ENCODE measurements at places on chromosomes 5 and 9. TPM values are rescaled to one million over a fixed set of nuclear protein-coding genes. Genes with fewer than 3 reads are reported as not detected.

GLDC gene
- 0.72 TPM for total RNA-seq

DMRT3 gene
- total RNA-seq: not detected

KCNIP1 gene
- not detected for total RNA-seq

GPR151 gene
- total RNA-seq: not detected

LEAP2 gene
- total RNA-seq: under 0.01 TPM

TLE4 gene
- 49.2 TPM for total RNA-seq

FUT7 gene
- not detected for total RNA-seq

ZBED3 gene
- total RNA-seq: 4.7 TPM

STPG3 gene
- total RNA-seq: 0.36 TPM

RANBP17 gene
- total RNA-seq: 4.0 TPM

SLC46A2 gene
- total RNA-seq: under 0.01 TPM

MEIKIN gene
- total RNA-seq: not detected

- DNase-seq: peak; percentile 65
These were observed 302.1 kb upstream of the IRX4 start for GRCh38 chr5:2184563-2185540.

DNA sequence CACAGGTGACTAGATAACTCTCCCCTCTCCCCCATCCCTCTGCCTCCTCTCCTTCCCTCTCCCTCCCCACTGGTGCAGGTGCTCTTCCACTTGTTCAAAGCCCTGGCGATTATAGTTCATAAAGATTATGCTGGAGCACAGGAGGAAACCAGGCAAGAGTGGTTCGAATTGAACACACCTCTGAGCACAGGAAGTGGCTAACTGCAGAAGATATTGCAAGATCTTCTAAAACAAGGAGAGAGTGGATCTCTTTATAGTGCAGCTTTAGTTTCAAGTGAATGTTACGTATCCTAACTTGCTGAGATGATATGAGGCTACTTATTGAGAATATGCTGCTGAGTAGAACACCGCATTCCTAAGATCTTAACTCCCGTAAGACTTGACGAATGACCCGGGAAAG is 178.4 kb downstream of the GOLPH3 start:
- DNase-seq: no peak

DNA sequence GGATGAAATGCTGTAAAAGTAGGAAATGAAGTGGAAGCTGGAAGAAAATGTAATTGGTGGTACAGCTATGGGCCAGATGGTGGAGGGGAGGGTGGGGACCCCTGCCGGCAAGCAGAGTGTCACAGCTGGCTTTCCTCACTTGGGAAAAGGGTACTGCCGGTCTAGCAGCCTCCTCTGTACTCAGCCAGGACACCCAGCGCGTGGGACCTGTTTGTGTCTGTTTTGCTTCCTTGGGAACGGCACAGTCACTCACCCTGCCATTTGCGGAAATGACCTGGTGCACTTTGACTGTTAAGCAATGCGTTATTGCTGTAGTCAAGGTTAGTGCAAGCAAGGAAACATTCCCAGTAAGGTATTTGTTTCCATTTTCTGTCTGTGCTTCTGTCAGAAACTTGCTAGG is 10.1 kb downstream of the TMEM252 start:
- no peak for DNase-seq

DNA sequence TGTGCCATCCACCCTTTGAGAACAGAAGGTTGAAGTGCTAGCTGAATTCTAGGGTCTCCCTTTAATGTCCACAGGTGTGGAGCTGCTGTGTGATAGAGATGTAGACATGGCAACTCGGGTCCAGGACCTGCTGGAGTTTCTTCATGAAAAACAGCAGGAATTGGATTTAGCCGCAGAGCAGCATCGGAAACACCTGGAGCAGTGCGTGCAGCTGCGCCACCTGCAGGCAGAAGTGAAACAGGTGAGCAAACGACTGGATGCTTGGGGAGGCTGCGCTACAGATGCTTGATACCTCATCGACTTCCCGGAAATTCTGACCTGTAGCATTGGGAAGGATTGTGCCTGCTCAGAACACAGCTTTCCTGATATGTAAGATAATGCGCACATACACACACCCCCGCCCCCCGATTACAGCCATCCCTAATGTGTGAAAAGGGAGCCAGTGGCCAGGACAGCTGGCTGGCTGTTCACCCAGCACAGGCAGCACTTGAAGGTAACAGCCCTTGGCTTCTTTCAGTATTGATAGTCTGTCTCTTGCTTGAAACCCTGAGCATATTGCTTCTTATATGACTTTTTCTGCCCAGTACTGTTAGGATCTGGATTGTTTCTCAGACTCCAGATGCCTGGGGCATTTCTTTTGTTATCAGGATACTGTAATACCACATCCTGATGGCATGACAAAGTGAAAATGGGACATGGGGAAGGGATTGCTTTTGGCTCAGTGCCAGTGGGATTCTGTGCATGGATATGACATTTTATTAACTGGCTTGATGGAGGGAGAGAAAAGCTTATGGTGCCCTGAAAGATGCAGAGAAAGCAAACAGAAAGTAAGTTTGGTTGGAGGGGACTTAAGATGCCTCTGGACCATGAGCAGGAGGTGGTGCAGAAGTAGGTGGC is 216.8 kb upstream of the OTULINL start:
- DNase-seq: no peak

DNA sequence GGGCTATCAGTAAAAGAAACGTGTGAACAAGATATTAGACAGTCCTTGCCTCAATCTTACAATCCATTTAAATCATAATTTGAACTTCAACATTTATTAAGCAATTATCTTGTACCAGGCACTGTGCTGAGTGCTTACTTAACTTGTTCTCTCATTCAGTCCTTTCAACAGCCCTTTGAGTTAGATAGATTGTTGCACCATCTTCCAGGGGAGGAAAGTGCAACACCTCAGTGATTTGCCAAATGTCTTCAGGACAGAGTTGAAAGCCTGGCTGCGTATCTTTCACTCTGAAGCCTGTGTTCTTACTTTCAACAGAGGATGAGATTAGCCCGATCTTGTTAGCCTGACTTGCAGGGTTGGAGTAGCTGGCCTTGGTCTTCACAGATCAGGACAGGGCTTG is 34.2 kb upstream of the SUB1 start:
- no peak for DNase-seq

- DNase-seq: no peak
These were observed 328.8 kb downstream of the PRELID2 start for GRCh38 chr5:145506185-145506850.

DNA sequence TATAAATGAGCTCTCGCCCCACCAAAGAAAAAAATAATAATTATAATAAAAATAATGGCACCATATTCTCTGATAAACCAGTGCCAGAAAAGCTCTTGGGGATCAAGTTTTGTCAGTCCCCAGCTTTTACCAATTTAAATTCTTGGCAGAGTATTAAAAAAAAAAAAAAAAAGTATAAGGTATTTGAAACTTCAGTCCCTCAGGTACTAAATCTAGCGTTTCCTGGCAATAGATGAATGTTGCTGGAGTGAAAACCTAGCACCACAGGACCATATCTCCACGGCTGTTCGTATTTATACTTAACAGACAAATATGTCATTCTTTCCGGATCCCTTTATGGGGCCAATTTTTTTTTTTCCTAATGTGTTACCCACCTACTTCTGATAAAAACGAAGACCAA is 646.2 kb downstream of the CCDC171 start:
- no peak for DNase-seq

- no peak for DNase-seq
These were observed 597.3 kb downstream of the GABRG2 start for GRCh38 chr5:162664846-162665245.

GRCh38 chr5:68147659-68148058 is 67.9 kb upstream of the PIK3R1 start:
- DNase-seq: no peak

DNA sequence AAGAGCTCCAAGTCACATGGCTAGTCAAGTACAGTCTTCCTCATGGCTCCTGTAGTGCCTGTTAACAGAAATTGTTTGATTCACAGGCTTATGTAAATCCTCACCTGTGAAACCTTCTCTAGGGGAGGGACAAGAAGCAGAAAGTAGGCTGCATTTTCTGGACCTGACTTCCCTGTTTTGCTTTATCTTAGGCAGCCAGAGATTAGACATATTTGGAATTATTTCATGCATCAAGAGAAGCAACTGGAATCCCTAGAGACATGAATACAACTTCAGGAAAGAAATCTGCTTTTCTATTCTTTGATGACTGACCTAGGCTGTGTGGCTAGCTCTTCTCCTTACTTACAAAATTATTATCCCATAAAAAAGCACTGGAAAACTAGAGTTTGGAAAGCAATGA is 52.3 kb downstream of the CAST start:
- no peak for DNase-seq

DNA sequence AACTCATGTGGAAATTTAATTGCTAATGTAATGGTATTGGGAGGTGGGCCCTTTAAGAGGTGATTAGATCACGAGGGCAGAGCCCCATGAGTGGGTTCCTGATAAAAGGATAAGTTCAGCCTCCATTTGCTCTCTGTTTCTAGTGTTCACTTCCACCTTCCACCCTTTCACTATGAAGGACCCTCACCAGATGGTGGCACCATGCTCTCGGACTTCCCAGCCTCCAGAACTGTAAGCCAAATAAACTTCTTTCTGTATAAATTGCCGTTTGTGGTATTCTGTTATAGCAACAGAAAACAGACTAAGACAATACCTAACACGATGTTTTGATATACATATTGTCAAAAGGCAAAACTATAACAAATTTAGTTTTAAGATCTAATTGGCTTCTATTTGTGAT is 166.2 kb downstream of the DEPDC1B start:
- no peak for DNase-seq

- peak; percentile 62 for DNase-seq
These were observed 564 bp upstream of the AIF1L start for GRCh38 chr9:131095666-131096268.

DNA sequence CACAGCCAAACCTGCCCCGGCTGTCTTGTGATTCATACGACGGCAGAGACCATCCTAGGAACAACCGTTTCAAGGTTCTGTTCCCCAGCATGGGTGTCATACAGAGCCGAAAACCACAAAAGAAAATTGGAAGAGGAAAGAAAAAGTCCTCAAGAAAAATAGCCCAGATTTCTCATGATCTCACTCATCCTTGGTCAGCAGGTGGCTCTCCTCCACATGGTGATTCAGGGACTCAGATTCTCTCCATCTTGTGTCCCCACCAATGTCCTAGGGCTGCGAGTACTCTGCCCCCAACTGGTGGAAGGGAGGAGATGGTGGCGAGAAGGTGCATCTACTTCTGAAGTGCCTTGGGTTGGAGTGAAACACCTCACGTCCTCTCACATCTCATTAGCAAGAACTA is 25.6 kb downstream of the PDZD2 start:
- no peak for DNase-seq

GRCh38 chr5:10591966-10592365 is 28.1 kb downstream of the ANKRD33B start:
- DNase-seq: no peak

- no peak for DNase-seq
These were observed 102.5 kb upstream of the ADAMTS16 start for GRCh38 chr5:5037674-5038073.

- peak; percentile 85 for DNase-seq
These were observed 40.1 kb downstream of the PCDHGC5 start for GRCh38 chr5:141529002-141529401.

DNA sequence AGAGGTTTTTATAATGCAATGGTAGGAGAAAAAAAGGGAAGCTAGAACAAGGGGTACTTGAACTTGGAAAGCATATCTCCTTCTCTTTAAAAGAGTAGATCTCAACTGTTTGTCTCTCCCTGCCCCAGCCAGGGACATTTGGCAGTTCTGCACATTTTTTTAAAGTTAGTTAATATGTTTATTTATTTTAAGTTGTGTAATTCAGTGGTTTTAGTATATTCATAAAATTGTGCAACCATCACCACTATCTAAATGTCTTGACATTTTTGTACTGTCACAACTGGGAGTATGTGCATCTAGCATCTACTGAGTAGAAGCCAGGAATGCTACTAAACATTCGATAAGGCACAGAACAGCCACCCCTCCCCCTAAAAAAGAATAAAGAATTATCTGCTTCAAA is 103.5 kb upstream of the DPYSL3 start:
- no peak for DNase-seq

DNA sequence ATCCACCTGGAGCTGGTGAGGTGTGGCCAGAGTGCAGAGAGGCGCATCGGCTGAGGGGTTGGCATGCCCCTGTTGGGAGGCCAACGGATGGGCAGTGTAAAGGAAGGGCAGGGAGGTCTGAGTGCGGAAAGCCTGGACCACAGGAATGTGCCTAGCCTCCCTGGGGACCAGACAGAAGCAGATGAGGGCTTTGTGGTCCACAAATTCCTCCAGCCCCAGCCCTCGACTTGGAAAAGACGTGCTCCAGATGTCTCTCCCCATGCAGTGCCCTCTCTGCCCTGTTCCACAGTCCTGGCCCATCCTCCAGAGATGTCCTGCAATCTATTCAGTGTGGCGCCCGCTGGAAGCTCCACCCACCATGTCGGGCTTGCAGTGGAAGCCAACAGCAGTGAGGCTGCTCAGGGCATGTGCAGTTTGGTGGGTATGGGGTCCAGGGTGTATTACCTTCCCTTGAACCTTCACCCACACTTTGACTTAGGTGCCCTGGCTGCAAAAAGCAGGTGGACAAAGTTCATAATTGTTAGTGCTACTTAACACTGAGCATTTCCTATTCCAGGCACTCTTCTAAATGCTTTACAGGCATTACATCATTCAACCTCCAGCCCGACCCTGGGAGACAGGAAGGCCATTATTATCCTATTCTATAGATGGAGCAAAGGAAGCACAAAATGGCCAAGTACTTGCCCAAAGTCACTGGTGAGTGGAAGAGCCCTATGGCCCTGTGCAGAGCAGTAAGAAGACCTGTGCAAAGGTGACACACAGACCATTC is 120.2 kb upstream of the SLC25A48 start:
- no peak for DNase-seq

DNA sequence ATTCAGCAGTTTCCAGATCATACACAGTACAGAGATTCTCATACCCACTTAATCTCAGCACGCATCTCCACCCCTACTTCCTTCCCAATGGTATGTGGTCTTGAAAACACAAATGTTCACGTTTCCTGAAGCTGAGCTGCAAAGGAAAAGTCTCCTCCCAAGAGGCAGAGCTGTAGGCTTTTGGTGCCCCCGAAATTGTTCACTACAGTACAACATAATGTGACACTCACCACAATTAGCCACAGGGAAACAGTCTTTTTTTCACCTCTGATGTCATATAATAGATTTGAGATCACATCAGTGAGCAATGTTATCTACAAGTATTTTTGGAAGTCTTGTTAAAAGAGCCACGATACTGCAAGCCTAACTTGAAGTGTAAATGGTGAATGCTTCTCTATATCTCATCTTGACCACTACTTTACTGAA is 40.2 kb downstream of the NFIB start:
- no peak for DNase-seq

GRCh38 chr5:96331681-96332361 is 101.2 kb downstream of the PCSK1 start:
- DNase-seq: no peak

- no peak for DNase-seq
These were observed 1920.2 kb downstream of the MAT2B start for GRCh38 chr5:165425594-165425993.

Measured in osteoblast (primary cell).